SJSA1 (cell line): ENCODE measurements at places on chromosomes 5 and 9. TPM values are rescaled to one million over a fixed set of nuclear protein-coding genes. Genes with fewer than 3 reads are reported as not detected.

Gene ARID3C
- not detected in 2 replicates for total RNA-seq

Gene SPINK1
- not detected in 2 replicates for total RNA-seq

Gene DRD1
- 10.0 and 14.0 TPM in 2 replicates for total RNA-seq

DNA sequence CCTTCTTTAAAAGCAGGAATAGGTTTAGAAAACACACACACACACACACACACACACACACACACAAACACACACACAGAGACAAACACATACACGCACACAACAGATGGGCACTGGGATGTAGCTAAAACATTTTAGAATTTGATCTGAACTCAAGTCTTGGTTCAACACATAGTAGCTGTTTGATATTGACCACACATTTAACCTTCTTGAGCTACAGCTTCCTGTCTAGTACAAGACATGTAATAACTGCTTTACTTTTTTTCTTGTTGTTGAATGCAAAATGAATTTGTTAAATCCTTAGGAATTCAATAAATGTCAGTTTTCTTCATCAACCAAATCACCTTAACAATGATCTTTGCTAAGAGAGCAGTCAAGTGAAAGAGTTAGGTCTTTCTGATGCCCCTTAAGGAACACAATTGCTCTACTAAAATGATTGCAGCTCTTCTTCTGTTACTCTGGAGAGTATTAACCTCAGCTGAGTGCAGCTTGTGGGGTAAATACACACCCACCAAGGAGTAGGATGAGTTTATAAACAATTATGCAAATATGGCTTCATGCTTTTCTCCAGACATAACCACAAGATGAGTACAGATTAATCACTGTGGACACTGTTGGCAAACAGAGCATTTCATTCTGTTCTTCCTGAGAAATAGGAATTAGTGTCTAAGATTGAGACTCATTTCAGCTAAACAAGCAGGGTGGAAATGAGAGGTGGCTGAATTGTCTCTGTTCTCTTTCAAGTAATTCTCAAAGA lies 302.9 kb upstream of the PAPPA start:
- no peak for DNase-seq

GRCh38 chr5:6644794-6645241 lies 11.6 kb downstream of the SRD5A1 start:
- DNase-seq, result no peak

Gene DMRT3
- not detected in 2 replicates for total RNA-seq

GRCh38 chr5:170293273-170293672 lies 4.3 kb downstream of the LCP2 start:
- DNase-seq, result no peak

Gene MLANA
- not detected in 2 replicates for total RNA-seq

Gene HAUS6
- total RNA-seq, result 13.5 and 14.0 TPM in 2 replicates

Gene RHOBTB3
- total RNA-seq, result 121 and 175 TPM in 2 replicates

DNA sequence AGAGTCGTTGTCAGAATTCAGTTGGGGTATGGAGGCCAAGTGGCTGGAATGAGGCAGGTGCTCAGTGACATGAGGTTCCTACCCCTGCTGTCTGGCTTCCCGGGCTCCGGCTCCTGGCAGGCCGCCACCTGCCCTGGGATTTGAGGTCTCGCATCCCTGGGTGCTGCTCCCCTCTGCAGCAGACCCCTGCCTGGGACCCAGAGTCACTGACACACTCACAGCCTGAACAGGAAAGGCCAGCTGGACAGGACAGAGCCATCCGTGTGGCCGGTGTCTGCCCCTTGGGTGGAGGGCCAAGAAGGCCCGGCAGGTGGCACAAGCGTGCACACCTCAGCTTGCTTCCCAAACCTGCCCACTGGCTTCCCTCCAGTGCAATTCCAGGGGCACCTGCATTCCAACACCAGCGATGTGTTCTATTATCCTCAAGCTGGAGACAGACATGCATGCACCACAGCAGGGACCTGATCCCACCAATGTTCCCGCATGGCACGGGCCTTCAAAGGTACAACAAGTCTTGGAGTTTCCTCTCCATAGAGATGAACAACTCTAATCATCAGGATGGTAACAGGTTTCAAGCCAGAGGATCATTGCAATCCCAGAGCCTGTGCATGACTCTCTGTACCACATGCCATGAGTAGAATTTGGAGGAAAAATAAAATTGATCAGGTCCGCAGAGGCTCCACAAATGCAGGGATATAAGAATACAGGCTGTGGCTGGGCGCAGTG lies 45.6 kb upstream of the RNF130 start:
- no peak for DNase-seq

Gene IFNA2
- not detected in 2 replicates for total RNA-seq

Gene FAM169A
- 16.5 and 21.9 TPM in 2 replicates for total RNA-seq

GRCh38 chr9:108158236-108158995 lies 668.8 kb upstream of the KLF4 start:
- DNase-seq, result no peak

GRCh38 chr5:145917288-145917687 lies 19.1 kb upstream of the SH3RF2 start:
- DNase-seq, result no peak

Gene FAM200C
- total RNA-seq, result 5.0 and 5.5 TPM in 2 replicates

DNA sequence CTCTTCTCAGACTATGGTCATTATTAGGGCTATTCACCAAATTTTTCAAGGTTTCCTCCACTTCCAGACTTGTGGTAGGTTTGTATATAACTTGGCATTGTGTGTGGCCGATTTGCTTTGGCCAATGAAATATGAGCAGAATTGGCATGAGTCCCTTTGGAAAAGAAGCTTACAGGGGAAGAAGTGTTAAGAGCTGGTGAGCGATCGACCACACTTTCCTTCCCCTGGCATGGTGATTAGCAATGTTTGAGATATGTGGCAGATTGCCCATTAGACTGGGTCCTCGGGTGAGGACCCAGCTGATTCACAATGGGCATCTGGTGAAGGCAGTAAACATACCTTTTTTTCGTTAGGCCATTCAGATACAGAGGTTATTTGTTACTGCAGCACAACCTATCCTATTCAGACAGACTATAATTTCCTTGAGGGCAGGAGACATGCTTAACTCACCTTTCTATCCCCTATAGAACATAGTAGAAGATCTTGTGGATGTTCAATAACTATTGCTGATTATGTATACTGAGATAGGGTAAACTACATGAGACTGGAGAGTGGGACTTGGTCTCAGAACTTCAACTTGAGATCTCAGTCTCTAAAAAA lies 62.8 kb upstream of the KLF9 start:
- no peak for DNase-seq

Gene TOR4A
- total RNA-seq, result 9.7 and 10.9 TPM in 2 replicates

DNA sequence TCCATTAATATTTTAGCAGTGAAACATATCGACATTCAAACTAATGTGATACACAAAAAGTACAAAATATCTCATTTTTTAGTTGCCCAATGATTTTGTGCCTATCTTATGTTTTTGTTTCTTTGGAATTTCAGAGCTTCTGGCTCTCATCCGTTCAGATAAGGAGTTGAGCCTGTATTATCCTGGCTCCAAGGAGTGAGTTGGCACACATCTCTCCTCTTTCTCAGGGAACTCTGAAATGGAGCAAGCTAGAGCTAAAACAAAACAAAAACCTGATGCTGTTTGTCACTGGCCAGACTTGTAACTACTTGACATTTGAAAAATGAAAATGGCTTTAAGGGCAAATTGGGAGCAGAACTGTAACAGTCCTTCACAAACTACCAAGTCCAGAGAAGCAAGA lies 131.3 kb upstream of the SLC28A3 start:
- DNase-seq, result no peak

DNA sequence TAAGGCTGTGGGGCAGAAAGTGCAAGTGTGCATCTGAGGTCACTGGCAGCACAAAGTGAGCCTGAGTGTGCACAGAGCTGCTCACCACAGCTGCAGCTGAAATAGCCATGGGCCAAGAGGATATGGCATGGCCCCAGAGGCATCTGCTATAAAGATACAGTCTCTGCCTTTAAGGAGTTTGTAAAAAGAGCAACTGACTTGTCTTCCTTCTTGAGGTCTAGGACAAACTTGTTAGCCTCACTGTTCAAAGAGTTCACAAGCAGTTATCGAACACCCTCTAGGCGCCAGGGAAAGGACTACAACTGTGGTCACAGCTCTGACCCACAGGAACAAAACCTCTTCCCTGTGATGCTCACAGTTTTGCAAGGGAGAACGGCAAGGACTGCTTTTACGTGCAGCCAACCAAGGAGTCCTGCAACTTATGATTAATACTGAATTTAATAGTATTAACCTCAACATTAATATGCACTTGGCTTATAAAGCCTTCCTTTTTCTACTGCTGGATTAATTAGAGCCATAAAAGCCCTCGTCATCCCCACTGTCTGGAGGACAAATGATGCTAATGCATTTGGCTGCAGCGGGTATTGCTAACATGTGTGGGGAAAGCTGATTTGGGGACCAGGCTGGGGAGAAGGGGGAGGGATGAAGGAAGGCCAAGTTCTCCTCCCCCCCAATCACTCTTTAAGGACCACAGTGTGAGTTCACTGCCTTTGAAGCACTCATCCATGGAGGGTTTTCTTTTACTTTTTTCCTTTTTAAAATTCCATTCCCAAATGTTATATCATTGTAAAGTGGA lies 189.8 kb upstream of the TRIM32 start:
- DNase-seq, result no peak

Gene CERCAM
- 24.7 and 29.9 TPM in 2 replicates for total RNA-seq

DNA sequence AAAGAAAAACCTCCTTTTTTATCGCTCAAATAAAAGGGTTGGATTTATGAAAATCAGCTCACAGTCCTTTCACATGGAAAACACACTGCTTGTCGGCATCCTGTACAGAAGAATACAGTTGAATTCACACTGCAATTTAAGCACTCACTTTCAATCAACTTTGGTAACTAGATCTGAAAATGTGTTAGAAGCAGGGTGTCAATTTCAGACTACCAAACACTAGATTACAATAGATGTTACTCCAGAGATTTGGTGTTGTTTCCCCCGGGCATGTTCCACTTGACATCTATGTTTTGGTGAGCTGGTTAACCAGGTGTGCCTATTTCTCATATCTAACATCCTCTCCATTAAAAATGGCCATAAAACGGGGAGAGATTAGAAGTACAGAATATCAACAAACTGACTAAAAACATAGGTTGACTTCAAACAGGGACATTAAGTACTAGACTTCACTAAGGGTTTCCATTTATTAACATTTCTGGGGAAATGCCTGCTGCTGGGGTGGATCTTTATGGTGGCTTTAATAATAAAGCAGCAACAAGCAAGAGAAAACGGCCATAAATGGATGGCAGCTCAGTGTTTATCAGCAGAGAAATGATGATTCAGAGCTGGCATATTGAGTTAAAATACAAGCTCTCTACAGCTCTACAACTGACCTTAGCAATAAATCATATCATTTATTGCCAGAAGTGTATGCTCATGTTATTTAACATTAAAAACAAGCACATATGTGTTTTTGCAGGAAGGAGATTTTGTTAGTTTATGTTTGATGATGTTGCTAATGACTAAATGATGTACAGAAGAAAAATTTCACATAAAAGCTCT lies 158.8 kb downstream of the SLF1 start:
- DNase-seq, result no peak

Gene GHR
- total RNA-seq, result 0.05 and 0.66 TPM in 2 replicates

DNA sequence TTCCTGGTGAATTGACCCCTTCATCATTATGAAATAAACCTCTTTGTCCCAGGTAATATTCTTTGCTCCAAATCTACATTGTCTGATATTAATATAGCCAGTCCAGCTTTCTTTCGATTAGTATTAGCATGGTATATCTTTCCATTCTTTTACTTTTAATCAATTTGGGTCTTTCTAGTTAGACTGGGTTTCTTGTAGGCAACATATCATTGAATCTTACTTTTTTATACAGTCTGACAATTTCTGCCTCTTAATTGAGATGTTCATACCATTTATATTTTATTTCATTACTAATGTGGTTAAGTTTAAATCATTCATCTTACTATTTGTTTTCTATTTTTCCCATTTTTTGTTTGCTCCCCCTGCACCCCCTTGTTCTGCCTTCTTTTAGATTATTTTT lies 61.7 kb upstream of the LIFR start:
- DNase-seq, result no peak

Gene RASEF
- total RNA-seq, result 0.16 TPM in 1 of 2 replicates, not detected in the other

Gene SCGB3A2
- not detected in 2 replicates for total RNA-seq

- no peak for DNase-seq
These were observed 53.1 kb downstream of the SHB start for GRCh38 chr9:38015906-38016305.

Gene PROB1
- total RNA-seq, result 0.25 and 0.58 TPM in 2 replicates

GRCh38 chr5:180935203-180935602 lies 36.2 kb downstream of the BTNL8 start:
- DNase-seq, result no peak

- no peak for DNase-seq
These were observed 190.3 kb downstream of the TMEM167A start for GRCh38 chr5:82886911-82887310.

Gene SH3RF2
- total RNA-seq, result 11.2 and 23.1 TPM in 2 replicates

GRCh38 chr9:104747245-104747564 lies 278 bp upstream of the NIPSNAP3A start:
- no peak for DNase-seq

- DNase-seq, result no peak
These were observed 244.1 kb downstream of the ELAVL2 start for GRCh38 chr9:23581931-23582330.

GRCh38 chr9:100856238-100856637 lies 172.3 kb upstream of the PLPPR1 start:
- DNase-seq, result no peak

DNA sequence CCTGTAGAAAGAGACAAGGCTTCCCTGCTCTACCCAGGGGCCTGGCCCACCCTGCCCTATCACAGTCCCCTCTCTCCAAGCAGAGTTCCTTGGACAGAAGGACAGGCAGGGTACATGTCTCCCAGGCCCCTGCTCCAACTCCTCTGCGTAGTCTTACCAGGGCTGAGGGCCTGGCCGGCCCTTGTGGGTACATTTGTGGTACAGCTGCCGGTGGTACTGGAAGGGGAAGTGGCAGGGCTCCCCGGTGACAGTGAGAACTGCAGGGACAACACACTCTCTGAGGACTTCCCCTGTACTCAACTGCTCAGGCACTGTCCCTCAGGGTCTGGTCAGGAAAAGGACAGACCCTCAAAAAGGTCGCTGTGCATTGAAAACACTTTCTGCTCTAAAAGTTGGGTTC lies 3.6 kb downstream of the F12 start:
- no peak for DNase-seq

Gene CYLC2
- total RNA-seq, result not detected in 2 replicates

GRCh38 chr5:32223972-32224609 lies 50.0 kb upstream of the GOLPH3 start:
- DNase-seq, result peak; percentile 53

- no peak for DNase-seq
These were observed 17.0 kb downstream of the PLPP7 start for GRCh38 chr9:131306397-131307004.

- no peak for DNase-seq
These were observed 19.7 kb downstream of the MAPKAP1 start for GRCh38 chr9:125687163-125687863.

Gene LCN15
- total RNA-seq, result not detected in 2 replicates

DNA sequence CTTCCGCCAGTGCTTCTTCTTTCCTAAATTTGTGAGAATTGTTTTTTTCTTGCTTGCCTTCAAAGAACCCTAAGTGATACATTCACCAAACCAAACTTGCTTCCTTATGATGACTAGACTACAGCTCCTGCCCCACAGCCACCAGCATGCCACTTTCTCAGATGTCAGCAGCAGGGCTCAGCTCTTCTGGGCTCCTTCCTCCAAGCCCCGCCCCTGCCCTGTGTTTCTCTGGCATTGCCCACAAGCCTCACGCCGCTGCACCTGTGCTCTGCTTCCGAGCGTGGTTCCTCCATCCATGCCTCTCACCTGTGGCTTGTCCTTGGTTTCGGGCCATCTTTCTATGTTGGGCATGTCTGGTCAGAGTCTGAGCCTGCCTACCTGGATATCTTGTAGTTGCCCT lies 10.6 kb downstream of the UNC5A start:
- DNase-seq, result no peak

Gene PCDHGA3
- total RNA-seq, result 0.26 TPM in 1 of 2 replicates, not detected in the other

Gene IFNK
- not detected in 2 replicates for total RNA-seq

Gene SLC4A9
- total RNA-seq, result not detected in 2 replicates

Gene SHROOM1
- total RNA-seq, result 24.1 and 31.2 TPM in 2 replicates
